Hematopoietic multipotent progenitor cell (in vitro differentiated cells): ENCODE measurements at places on chromosomes 11 and 22.

DNA sequence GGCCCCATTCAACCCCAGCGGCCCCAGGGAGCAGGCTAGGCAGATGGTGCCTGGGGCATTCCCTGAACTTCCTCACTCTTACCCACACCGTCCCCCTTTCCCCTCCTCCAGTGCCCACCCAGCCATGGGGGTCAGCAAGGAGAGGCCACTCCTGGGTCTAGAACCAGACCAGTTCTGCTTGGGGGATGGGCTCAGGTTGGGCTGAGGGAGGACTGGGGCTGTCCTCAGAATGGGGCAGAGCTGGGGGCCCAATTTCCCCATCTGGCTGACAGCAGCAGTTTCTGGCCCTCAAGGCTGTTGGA is 12.4 kb downstream of the SCYL1 start:
- no peak for DNase-seq

GRCh38 chr11:71164186-71164585 is 88.2 kb downstream of the SHANK2 start:
- DNase-seq, result no peak

DNA sequence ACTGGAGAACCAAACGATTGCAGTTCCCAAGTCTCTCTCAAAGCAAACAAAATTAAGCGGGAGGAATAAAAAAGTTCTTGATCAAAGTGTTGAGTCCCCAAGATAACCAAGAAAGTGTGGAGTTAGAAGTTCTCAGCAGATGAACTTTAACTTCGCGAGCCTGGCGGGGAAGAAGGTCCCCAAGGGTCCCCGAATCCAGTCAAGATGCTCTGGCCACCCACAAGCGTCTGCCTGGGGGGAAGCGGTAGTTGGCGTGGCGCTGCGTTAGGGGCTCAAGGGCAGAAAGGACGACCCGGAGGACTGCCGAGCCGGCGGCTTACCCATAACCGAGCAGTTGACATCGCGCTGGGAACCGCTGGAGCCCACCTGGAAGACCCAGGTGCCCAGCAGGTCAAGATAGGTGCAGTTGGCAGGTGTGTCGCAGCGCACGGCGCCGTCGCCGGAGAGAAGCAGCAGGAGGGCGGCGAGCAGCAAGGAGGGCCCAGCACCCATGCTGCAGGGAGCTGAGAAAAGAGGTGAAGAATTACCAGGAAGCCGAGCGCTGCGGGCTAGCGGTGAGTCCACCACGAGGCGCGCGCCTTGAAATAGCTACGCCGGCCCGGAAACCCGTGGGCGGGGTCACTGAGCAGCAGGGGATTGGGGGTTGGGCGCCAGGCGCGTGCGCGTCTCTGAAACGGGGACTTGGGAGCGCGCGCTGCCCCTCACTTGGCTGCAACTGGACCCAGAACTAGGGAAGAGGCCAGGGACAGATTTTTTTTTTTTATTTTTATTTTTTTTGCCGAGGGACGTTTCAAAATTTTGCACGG is at the start of gene CTSC:
CTSC (minus strand) TSS at position 556 of the 806 bp plus-strand sequence; CDS start at position 492, 64 bp downstream.
- peak; percentile 90 for DNase-seq

DNA sequence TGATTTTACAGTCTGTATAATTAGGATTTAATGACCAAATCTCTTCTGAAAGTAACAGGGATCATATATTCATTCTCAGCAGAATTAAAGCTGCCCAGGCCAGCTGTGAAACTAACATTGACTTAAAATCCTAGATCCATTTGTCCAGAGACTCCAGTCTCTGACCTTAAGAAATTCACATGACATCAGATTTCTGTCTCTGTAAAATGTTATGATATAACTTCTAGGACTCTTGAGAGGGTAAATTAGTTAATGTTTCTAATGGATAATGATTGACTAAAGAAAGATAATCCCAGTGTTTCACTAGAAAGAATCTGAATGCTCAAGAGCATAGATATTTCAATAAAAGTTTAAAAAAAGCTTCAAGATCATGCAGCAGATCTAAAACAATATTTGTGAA is 6.3 kb downstream of the NOX4 start:
- DNase-seq, result no peak

DNA sequence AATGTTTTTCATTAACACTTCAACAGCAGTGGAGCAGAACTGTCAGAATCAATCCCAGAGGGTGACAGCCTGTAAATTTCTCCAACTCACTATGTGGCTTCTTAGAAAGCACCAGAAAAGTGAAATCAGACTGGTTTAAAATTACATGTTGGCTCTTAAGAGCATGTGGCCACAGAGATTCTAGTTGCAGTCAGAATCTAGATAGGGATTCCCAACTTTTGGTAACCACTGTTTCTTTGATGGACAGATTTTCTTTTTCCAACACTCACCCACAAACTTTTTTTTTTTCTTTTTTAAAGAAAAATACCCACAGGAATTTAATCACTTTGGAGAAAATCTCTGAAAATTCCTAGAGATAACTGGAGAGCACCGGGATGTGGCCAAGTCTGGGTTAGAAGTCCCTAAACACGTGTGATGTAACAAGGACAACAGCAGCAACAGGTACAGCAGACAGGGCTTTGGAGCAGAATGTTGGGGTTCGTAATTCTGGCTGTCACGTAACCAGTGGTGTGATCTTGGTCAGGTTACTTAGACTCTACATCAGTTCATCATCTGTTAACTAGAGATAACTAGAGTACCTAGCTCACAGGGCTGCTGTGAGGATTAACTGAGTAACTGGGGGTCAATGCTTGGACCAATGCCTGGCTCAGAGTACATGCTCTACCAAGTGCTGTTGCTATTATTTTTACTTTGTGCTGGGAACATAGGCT is 100.1 kb downstream of the NAT10 start:
- DNase-seq, result no peak

- DNase-seq, result no peak
Observed at GRCh38 chr22:39343259-39344045, 6.3 kb upstream of the SYNGR1 start.

DNA sequence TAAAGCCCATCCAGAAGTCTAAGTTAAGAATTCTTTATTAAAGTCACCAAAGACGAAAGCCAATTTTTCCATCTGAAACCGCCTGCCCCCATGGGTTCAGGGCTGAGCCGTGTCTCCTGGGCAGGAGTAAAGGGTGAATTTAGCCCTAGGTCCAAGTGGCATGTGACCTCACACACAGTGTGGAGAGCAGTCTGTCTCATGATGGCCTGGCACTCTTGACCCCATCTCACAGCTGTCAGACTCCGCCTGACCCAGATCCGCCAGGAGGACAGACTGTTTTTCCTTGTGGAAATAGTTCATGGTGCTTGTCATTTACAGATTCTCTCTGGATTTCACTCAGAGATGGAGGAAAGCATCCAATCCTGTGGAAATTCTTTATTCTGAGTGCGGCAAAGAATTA is 109.7 kb downstream of the GALNT18 start:
- DNase-seq, result no peak

DNA sequence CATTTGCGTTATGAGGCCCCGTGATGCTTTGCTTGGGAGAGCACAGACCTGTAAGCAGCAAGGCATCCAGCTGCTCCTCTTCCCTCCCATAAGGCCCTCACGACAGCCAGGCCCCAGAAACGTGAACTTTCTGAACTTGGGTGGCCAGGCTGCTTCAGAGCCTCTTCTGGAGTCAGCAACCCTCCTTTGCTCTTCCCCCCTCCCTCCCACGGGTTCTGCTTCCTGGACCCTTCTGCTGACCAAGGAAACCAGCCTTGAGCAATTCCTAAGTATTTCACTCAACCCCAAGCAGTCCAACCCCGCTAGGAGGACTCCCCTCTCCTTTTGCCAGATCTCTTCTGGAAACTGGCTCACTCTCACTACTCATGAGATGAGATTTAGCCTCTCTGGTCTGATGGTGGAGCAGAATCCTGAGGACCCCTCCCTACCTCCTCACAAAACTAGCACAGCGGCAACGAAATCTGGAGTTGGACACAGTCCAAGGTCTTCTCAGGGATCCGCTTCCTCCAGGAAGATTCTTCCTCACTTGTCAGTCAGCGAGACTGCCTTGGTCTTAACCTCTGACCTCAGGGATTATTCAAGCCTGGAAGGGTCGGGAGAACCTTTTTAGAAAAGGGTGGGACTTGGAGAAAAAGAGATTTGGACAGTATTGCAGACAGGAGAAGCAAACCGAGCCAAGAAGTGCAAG is 86.2 kb downstream of the UBASH3B start:
- no peak for DNase-seq

DNA sequence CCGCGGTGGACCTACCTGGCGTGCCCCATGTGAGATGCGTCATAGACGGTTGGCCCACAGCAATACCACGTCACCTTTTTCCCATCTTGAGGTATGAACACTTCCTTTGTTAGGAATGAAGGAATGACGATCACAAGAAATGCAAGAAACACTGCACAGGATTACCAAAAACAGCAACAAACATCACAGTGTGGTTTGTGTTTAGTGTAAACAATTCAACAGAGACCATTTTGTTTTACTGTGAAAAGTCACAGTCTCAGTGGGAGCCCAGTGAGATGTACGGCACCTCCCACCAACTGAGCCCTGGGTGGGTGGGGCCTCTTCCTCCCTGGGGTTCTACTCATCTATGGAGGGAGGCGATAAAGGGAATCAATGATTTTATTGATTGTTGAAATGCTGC is 16.3 kb downstream of the CARS1 start:
- no peak for DNase-seq

GRCh38 chr11:17352950-17353820 is 1.6 kb downstream of the NCR3LG1 start:
- peak; percentile 63 for DNase-seq

DNA sequence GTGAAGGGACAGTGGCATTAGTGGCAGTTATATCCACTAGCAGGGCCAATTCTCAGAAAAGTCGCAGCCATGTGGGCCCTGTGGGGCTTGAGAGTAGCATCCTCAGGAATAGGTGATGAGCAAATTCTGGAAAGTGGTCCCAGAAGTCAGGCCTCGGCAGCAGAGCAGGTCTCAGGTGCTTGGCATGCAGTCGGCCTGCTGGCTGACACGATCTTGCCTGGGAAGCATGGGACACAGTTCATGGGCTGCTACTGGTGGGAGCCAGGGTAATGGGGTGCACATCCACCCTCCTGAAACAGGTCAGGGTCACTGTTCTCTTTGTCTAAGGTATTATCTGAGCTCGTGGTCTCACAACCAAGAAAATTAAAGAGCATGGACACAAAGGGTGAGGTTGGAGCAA is 36.8 kb upstream of the TMEM45B start:
- no peak for DNase-seq

GRCh38 chr11:86245369-86246292 is 1.1 kb downstream of the EED start:
- DNase-seq, result peak; percentile 11

GRCh38 chr11:116948391-116948790 is 111.0 kb upstream of the APOA1 start:
- no peak for DNase-seq

- no peak for DNase-seq
Observed at GRCh38 chr11:18365741-18366140, 28.6 kb upstream of the LDHA start.

DNA sequence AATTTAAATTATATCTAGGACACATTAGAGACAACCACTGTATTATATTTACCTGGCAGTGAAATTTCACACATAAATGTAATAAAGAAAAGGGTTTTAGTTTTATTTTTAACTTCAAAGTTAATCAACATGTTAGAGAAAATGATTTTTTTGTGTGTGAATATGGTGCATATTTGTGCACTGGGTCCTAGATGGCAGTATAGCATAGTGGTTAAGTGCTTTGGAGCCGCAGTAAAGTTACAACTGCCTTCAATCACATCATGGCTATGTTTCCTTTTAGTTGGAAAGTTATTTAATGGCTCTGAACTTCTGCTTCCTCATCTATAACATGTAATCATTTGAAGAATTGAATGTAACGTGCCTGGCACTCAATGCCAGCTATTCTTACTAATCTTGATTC is 108.9 kb upstream of the DDI1 start:
- DNase-seq, result no peak

- no peak for DNase-seq
Observed at GRCh38 chr11:120124355-120124754, 13.6 kb downstream of the TRIM29 start.

- DNase-seq, result peak; percentile 43
Observed at GRCh38 chr22:18156878-18157713, 7.1 kb downstream of the USP18 start.

GRCh38 chr11:26537341-26537740 is 34.7 kb downstream of the MUC15 start:
- DNase-seq, result no peak

GRCh38 chr11:128914216-128915148 is 23.3 kb downstream of the KCNJ5 start:
- no peak for DNase-seq

DNA sequence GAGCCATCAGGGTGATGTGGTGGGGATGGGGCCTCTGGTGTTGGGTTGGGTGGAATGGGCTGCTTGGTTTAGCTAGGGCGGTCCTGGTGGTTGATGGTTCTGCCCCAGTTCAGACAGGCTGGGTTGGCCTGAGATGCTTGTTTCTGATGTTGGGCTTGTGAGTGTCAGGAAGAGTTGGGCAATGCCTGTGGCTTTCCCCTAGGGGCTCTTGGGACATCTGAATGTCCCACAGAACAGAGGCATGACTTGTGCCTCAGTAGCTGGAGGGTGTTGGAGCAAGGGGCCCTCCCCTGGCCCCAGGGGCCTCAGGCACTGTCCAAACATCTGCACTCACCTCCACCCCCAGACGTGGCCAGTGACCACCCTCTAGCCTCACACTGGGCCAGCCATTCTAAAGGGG is 14.0 kb upstream of the CTSD start:
- no peak for DNase-seq

- no peak for DNase-seq
Observed at GRCh38 chr11:116731821-116732220, 41.0 kb downstream of the BUD13 start.

DNA sequence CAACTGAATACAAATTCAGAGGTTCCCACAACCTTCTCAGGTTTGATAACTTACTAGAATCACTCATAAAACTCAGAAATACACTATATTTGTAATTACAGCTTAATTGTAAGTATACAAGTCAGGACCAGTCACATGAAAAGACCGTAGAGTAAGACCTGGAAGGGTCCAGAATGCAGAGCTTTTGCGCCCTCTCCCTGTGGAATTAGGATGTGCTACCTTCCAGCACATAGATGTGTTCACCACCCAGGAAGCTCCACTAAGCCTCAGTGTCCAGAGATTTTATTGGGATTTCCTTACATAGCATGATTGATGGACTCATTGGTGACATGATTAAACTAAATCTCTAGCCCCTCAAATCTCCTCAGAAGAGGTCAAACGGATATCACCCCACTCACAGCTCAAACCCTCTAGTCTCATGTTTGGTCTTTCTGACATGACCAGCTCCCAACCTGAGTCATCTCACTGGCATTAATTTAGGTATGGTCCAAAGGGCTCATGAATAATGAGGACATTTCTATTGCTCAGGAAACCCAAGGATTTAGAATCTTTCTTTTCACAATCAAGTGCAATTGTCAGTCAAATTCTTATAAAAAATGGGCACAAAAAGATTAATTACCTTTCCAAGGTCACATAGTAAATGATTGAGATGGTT is 77.2 kb upstream of the UBASH3B start:
- DNase-seq, result no peak

- DNase-seq, result no peak
Observed at GRCh38 chr11:10351435-10351764, 46.5 kb downstream of the ADM start.

GRCh38 chr22:22009661-22010060 is 27.1 kb upstream of the TOP3B start:
- no peak for DNase-seq

- no peak for DNase-seq
Observed at GRCh38 chr22:47119181-47119580, 356.7 kb downstream of the TBC1D22A start.

- no peak for DNase-seq
Observed at GRCh38 chr11:127598476-127598875, 597.9 kb upstream of the KIRREL3 start.

GRCh38 chr11:133961890-133962289 is 5.1 kb upstream of the IGSF9B start:
- DNase-seq, result no peak

- DNase-seq, result no peak
Observed at GRCh38 chr11:12604557-12605153, 69.6 kb upstream of the TEAD1 start.
